ENCODE measurements at places on chromosomes 11 and 22.

DNA sequence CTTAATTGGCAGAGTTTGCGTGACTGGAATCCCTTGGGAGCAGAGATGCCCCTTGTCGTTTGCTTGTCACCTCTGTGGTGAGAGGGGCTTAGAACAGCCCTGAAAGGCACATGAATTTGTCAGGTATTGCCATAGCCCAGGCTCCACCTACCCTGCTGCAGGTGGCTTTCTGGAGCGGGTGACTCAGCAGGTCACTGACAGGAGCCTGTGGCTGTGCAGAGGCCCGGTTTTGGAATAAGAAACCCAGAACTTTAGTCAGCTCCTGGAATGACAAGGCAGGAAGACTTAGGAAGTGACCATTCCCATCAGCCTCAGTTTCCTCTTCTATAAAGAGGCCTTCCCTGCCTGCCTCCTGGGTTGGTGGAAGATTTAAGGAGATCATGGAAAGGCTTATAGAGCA is 539.7 kb downstream of the INSC start:
- no peak for DNase-seq

DNA sequence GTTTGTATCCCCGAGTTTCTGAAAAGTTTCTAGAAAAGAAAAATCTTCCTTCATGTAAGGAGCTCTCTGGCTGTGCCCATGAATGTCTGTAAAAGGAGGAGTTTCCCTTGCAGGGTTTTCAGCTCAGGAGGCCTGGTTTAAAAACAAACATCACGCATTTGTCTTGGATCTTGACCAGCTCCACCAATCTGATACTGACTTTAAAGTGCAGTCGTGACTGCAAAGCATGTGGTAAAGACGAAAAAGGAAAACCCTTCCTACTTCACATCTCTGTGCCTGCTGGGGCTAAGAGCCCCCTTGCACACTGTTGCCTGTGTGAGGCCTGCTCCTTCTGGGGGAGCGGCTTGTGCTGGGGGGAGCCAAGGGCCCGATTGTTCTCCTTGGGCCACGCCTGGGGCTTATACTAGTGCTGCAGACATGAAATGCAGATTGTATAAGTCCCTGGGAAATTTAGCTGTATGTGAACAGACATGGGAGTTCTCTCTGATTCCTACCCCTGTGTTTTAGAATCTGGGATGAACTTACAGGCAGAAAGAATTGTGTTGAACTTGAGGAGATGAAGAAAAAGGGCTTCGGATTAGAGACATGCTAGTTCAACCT is 62.1 kb downstream of the ADAMTS15 start:
- DNase-seq: no peak

DNA sequence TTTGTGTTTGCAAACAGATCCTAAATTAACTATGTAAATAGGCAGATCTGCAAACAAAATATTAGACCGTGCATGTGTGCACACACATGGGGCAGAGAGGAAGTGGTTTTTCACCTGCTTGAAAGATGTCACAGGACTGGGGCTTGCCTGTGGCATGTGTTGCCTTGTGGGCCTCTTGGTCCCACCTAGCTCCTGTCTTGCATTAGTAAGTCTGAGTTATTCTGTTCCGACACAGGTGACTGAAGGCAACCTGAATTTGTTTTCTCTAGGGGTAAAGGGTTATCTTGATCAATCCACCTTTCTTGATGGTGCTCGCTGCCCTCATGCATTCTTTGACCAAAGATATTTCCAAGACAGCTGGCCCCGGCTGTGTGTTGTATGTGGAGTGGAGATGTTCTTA is 667.5 kb downstream of the NTM start:
- no peak for DNase-seq

GRCh38 chr11:120339394-120339890 is 3.2 kb downstream of the ARHGEF12 start:
- DNase-seq: no peak

GRCh38 chr22:46242076-46242475 is 8.0 kb downstream of the CDPF1 start:
- no peak for DNase-seq

DNA sequence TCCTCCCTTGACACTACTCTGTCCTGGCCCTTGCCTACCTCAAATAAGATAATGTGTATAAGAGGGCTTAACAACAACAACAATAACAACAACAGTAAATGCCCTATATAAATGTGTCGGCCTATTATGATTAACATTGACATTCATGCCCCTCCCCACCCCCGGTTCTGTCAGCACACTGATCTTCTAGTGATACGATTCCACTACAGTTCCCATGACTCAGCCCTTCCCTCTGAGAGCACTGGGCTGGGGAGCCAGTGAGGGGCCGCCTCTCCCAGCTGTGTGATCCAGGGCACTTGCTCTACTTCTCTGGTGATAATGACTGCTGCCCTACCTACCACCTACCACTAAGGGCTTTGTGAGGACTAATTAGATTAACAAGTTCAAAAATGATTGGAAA is 92.2 kb upstream of the PHOX2A start:
- DNase-seq: no peak

- no peak for DNase-seq
Measured at GRCh38 chr11:116062129-116062489, 557.9 kb upstream of the CADM1 start.

- no peak for DNase-seq
Measured at GRCh38 chr11:64542172-64543125, 48.6 kb upstream of the SLC22A12 start.

Data from activated naive CD4-positive, alpha-beta T cell treated with Interleukin-2 at 50 U/mL for 16 hours (primary cell).